ENCODE measurements at places on chromosomes 3 and 15. TPM values are rescaled to one million over a fixed set of nuclear protein-coding genes. Genes with fewer than 3 reads are reported as not detected.

DNA sequence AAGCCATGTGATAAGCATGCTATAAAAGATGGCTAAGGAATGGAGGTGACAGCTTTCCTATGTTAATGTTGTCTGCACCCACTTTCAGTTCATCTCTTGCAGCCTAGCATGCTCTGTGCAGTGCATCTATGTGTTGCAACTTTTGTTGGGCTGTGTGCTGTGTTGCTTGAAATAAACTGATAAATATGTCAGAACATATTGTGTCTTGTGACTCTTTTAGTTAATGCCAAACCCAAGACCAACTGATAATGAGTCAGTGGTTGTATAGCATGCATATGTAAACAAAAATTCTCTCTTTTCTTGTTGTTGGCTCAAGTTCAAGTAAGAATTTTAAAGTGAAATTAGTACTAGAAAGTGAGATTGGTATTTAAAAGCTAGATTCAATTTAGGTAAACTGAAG, 37.0 kb upstream of the SCN10A start:
- DNase-seq = no peak

DNA sequence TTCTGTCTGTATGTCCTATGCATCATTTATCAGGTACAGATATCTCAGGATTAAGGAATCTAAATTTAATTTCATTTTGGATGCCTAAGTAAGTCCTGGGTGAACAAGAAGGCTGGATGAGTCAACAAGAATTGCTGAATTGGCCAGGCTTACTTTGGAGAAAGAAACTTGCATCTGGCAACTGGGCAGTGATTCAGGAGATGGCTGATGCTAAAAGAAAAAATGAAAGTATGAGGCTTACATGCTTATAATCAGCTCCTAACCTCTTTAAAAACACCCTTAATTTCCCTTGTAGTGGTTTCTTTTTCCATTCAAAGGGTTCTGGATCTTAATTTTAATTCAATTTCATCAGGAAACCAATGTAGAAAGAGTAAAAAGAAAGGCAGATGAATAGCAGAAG, 228.8 kb upstream of the PEX5L start:
- no peak for DNase-seq

DNA sequence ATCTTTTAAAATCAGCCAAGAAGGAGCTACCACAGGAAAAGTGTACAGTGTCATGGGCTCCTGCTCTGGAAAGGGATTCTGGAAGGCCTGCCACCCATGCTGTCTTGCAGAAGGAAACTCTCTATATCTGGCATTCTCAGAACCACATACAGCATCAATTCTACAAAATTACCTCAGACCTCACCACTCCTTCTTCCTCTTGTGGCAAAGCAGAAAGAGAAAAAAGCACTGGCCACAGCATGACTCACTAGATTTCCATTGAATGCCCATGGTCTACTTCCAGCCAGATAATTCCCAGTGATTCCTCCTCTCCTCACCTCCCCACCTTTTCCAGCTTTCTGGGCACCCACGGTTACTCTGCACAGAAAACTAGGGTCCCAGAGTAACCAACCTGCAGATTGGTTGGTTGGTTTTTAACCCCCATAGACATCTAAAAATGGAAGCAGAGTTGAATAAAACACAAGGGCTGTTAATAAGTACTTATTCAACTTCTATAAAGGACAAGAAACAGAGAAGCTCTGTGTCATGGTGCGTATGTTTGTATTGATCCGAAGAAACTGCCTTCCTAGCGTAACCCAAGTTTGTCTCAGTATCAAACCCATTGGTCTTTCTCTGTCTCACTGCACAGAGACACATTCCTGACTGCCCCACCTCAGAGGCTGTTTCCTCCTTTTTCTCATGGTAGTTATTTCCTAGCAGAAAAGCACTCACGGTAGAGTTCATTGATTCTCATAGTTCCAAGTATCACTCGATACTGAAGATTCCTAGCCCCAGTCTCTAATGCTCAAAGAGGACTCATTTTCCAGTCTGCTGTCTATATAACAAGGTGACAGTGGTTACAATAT, 67.7 kb downstream of the LDHAL6B start:
- DNase-seq = no peak

- peak; percentile 51 for DNase-seq
Observed at GRCh38 chr3:50237133-50237651, 1.2 kb downstream of the GNAI2 start.

GRCh38 chr3:88385090-88385489, 235.3 kb downstream of the C3orf38 start:
- no peak for DNase-seq

DNA sequence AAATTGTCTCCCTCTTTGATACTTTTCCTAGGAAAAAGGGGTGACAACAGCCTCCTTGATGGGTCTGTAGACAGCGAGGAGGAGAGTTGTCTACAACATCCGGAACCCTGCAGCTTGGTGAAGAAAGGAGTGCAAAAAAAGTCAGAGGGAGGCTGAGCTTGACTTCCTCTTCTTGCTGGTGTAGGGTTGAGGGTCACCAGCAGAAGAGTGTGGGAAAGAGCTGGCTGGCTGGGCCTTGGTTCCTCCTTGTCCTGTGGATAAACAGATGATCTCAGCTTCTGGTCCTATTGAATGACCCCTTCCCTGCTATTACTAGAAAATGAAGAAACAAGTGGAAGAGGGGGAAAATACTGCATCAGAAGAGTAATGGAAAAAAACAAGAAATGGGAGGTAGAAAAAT, 20.4 kb downstream of the SLC7A14 start:
- no peak for DNase-seq

DNA sequence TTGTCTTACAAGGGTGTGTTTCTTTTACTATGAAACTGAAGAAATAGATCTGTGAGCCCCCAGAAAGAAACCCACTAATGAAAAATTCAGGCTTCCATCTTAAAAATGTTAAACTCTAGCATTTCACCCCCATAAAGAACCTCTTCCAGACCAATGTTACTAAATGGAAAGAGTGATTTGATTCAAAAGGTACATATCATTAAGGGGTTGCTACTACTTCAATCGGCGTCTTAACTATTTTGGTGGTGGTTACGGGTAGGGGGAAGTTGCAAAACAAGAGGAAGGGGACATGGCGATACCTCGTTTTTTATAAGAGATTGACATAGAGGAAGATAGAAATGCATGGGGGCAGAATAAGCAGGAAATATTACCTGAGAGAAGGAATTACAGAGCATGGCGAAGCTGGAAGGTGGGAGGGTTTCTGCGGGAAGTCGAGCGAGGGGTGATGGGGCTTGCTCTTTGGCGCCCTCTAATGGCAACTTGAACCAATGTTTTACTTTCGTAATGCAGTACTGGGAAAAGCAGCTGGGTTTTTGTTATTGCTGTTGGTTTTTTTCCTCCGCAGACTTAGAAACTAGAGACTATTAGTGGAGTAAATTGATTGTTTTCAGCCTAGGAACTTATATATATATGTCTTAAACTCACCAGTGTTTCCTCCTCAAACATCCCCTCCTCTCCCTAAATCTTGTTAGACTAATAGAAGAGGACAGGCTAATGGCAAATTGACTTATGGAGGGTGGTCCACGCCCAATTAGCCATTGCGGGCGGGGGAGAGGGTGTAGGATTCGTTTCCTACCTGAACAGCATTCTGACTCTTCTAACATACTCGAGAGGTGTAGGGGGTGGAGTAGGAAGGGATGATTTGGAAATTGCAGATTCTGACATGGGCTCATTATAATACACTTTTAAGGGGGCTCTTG, 11.3 kb upstream of the SOX2 start:
- DNase-seq = no peak

DNA sequence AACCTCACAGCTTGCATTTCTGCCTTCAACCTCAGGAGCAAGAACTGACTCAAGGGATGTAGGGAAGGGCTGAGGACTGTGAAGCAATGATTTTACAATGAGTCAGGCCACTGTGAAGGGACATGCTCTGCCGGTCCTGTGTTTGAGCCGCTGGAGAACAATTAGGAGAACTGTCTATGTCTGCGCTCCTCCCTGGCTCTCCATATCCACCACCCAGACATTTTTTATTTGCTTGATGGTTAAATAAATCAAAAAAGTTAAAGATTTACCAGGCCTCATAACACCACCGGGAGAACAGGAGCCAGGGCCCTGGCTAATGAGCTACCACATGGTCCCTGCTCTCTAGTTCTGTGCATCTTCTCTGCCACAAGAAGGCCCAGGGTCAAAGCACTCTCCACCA, 29.6 kb downstream of the SEC61A1 start:
- no peak for DNase-seq

- no peak for DNase-seq
Observed at GRCh38 chr15:83927704-83928391, 273.9 kb downstream of the ADAMTSL3 start.

GRCh38 chr15:33074212-33074611, 120.3 kb downstream of the FMN1 start:
- no peak for DNase-seq

- no peak for DNase-seq
Observed at GRCh38 chr15:57134851-57135250, 216.4 kb downstream of the TCF12 start.

DNA sequence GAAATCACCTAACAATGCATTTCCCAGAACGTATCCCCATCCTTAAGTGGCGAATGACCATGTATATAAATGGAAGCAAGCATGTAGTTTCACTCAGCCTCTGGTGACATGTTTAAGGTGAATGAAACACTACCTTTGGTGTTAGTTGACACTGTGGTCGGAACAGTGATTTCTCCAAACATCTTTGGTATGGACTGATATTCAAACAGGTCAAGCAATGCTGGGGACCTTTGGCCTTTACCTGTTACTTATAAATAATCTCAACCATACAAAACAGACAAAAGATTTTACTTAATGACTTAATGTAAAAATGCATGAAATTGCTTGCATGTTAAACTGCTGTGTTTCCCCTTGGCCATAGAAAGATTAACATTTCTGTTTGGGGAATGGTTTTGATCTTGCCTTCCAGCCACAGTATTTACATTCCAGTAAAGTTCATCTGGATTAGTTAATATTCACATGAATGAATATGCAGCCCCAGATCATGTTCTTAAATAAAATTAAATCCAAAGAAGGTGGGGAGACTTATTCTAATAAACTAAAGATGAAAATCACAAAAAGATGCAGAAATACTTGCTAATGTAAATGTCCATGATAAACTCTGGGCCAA, 74.4 kb upstream of the HES1 start:
- no peak for DNase-seq

GRCh38 chr3:101423984-101424888, 88.8 kb downstream of the SENP7 start:
- peak; percentile 7 for DNase-seq

DNA sequence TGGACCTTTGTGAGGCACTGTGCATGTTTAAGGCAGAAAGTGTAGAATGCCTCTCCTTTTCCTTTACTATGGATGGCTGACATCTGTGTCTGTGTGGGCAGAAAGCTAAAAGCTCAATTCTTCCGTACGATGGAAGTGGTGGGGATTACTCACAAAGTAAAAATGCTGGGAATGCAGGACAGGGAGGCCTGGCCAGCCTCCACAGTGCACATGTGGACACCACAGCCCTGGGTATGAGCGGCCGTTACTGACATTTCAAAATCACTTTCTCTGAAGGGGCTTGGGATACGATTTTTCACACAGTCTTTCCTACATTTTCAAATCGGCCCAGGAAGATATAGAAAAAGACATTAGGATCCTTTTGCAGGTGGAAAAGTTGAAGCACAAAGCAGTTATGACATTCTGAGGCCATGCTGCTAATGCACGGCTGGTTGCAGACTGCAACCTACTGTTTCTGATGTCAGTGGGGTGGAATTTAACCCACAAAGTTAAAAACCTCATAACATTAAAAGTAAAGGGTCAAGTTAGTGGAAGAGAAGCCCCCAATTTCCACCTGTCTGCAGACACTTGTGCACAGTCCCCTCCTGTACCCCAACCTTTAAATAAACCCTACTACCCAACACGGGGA, 27.9 kb downstream of the EHD4 start:
- DNase-seq = no peak

GRCh38 chr3:88189361-88189810, 39.6 kb downstream of the C3orf38 start:
- no peak for DNase-seq

Gene CRYGS
- 0.26 TPM for polyA plus RNA-seq

Gene SERINC4
- 8.8 TPM for polyA plus RNA-seq

Gene NEDD4
- 3.4 TPM for polyA plus RNA-seq

Gene CRABP1
- polyA plus RNA-seq = not detected

Gene TRPM1
- polyA plus RNA-seq = not detected

Gene KBTBD13
- polyA plus RNA-seq = not detected

Gene IRAK2
- 2.3 TPM for polyA plus RNA-seq

Gene DAPK2
- not detected for polyA plus RNA-seq

Gene NME9
- polyA plus RNA-seq = 0.71 TPM

Data from naive thymus-derived CD4-positive, alpha-beta T cell (primary cell).